Stimulated activated CD4-positive, alpha-beta T cell treated with anti-CD3 and anti-CD28 coated beads, Interleukin-12 subunit alpha, Interleukin-12 subunit beta, amount 100 ng/mL, for 24 hours (primary cell): ENCODE measurements at places on chromosomes 5 and 9.

- no peak for DNase-seq
Measured at GRCh38 chr5:57119031-57119430, 54.8 kb upstream of the GPBP1 start.

- DNase-seq, result no peak
Measured at GRCh38 chr5:169218176-169218575, 82.8 kb downstream of the SLIT3 start.

DNA sequence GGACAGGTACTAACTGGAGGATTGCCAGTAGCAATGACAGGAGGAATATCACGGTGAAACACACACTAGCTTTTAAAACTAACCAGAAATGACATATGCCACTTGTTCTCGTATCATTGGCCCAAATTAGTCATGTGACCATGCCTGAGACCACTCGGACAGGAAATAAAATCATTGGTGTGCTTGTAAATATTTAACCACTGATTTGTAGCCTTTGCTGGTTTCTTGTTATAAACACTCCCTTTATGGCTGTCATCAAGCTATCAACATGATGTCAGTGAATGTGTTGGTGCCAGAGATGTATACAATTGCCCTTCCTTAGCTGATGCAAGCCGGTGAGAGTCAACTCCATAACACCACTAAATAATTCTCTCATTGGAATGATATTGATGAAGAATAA, 123.7 kb upstream of the ANKH start:
- no peak for DNase-seq

DNA sequence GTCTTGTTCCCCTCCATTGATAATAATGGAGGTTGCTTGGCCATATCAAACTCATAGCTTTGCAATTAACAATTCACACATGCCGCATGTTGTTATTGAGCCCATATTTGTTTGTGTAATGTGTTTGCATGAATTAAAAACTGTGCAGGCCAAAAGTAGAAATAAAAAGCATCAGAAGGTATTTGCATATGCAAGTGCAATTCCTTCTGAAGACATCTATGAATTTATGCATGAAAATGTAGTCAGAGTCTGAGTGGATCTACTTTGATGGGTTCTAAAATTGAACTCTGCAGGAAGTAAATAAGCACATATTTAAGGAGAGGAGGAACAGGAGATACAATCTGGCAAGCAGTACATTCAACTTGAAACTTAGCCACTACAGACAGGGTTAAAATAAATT, 1004.6 kb upstream of the WWC1 start:
- DNase-seq, result no peak

DNA sequence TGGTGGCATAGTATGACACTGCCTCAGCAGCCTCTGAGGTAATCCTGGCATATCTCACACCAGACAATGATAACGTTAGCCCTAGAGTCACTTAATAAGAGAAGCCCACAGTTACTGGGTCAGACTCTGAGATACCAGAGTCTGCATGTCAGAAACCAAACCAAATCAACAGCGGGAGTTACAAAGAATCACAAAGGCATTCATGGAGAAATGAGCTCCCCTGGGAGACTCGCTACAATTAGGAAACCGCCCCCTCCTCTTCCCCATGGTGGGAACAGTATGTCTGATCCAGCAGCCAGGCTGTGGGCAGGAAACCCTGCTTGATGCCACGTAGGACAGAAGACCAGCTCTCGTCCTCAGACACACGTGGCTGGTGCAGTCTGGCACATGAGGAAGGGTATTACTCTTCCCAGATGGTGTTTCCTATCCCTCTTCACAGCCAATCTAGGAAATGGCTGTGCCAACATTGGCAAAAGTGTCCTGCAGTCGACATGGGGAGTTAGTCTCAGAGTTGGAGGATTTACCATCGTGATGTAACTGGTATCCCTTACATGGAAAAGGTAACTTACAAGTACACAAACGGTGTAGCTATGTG, 485.4 kb downstream of the ZNF608 start:
- DNase-seq, result no peak

DNA sequence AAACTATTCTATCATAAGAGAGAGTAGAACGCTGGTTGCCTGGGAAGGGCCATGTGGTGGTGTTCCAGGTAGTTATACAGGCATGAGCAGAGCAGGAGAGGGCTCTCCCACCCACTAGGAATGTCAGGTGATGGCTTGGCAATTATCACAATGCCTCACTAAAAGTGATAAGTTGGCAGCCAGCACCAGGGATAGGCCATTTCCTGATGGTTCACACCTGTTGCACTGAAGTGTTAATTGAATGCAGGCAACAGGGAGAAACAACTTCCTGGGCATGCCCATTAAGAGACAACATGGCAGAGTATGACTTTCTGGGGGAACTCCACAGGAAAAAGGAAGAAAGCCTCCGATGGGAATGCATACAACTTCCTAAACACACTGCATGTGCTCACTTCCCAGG, 593.2 kb downstream of the ELAVL2 start:
- DNase-seq, result no peak

- DNase-seq, result no peak
Measured at GRCh38 chr5:40404613-40405012, 275.1 kb upstream of the PTGER4 start.

GRCh38 chr9:137198902-137199283, 1.6 kb downstream of the TPRN start:
- DNase-seq, result no peak

- DNase-seq, result no peak
Measured at GRCh38 chr5:149799119-149799623, 69.1 kb downstream of the PPARGC1B start.

- DNase-seq, result no peak
Measured at GRCh38 chr5:54329731-54330709, 19.6 kb upstream of the ARL15 start.

DNA sequence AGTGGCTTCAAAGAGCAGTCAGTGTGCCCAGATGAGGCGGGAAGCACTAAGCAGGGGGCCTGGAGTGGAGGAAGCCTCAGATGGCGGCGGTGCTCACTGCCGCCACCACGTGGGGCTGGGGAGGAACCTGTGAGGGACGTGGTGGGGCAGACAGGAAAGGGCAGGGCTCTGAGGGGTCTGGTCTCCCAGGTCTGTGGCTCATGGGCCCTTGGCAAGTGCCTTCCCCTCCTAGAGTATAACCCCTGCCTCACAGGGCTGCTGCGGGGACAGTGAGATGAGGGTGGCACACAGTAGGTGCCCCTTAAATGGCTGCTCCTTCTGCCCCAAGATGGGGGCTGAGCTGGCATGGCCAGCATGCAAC, 26.6 kb downstream of the NR5A1 start:
- DNase-seq, result no peak

DNA sequence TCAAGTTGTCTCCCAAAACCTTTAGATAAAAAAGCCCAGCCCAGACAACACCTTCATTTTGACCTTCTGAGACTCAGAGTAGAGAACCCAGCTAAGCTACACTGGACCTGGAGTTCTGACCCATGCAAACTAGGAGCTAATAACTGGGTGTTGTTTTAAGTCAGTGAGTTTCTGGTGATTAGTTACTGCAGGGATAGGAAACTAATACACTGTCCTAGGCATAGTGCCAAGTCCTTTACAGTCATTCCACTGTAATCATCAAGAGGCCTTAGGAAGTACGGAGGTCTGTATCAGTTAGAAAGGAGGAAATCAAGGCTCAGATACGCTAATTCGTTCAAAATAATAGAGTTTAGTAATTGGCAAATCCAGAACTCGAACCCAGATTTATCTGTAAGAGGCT, 197.9 kb downstream of the KCTD16 start:
- no peak for DNase-seq

GRCh38 chr5:139960723-139961383, 82.2 kb downstream of the NRG2 start:
- DNase-seq, result no peak

DNA sequence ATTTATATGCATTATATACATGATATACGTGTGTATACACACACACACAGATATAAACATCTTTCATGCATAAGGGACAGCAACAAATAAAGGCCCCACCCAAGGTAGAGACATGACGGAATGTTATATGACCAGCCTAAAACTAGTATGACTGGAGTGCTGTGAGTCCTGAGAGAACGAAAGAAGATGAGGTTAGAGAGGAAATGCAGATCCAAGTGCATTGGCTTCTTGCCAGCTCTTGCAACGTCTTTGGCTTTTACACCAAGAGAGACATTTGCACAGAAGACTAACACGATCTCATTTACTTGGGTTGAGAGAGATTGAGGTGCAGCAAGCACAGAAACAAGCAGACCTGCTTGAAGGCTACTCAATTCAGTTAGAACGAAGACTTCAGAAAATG, 23.0 kb downstream of the CDH10 start:
- DNase-seq, result no peak

- DNase-seq, result no peak
Measured at GRCh38 chr5:173714551-173715428, 98.3 kb upstream of the BOD1 start.

DNA sequence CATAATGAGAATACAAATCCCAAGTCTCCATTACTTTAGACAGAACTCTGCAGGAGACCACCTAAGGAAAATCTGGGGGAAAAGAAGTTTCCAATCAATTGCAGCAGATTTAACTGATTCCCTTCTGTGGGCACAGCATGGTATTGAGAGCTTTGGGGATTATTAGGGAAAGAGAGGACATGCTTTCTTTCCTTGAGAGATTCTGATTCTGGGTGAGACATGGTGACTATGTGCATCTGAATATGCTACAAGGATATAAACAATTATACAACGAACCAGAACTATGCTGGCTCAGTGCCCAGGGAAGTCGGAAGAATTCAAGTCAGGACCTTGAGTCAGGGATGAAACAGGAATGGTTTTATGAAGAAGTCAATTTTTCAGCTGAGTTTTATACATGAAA, 183.7 kb downstream of the PDE4D start:
- no peak for DNase-seq

DNA sequence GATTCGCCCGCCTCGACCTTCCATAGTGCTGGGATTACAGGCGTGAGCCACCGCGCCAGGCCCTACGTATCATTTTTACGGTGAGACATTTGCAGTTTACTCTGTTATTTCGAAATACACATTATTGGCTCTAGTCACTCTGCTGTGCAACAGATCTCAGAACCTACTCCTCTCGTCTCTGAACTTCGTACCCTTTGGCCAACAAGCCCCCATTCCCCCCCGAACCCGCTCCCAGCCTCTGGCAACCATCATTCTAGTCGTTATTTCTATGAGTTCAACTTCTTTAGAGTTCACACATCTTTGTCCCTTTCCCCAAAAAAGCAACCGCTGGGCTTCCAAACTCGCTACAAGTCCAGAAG, 735 bp downstream of the PTGR1 start:
- no peak for DNase-seq

DNA sequence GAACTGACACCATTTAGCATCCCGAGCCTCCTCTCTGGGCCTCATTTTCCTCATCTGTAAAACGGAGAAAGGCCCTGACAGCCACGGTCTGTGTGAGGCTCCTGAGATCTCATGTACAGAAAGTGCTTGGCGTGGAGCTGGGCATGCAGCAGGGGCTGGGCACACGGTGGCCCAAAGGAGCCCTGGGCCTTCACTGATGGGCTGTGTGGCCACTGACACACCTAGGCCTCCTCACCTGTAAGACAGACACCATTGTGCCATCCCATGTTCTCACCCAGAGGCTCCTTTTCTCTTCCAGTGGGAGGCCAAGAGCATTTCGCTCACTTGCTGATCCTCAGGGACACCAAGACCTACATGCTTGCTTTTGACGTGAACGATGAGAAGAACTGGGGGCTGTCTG, 1.6 kb downstream of the ORM1 start:
- DNase-seq, result no peak

DNA sequence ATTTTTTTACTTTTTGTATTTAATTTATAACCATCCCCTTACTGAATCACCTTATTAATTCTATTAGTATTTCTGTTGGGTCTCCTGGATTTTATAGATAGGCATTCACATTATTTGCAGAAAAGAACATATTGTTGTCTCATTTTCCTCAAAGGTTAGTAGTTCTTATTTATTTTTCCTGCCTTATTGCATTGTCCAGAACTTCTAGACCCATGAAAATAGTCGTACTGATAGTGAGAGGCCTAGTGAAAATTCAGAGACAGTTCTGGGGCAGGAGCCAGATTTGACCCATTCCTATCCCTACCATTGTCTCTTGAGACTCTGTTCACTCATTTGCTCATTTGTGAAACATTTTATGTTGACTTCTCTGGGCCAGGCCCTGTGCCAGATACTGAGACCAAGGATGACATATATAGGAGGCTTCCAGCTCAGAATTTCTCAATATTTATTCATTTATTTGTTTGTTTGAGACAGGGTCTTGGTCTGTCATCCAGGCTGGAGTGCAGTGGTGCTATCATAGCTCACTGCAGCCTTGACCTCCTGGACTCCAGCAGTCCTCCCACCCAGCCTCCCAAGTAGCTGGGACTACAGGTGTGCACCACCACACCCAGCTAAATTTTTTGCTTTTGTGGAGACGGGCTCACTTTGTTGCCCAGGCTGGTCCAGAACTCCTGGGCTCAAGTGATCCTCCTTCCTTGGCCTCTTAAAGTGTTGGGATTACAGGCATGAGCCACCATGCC, 34.7 kb downstream of the COL27A1 start:
- DNase-seq, result no peak

- no peak for DNase-seq
Measured at GRCh38 chr5:83441747-83442146, 29.8 kb upstream of the VCAN start.

- DNase-seq, result no peak
Measured at GRCh38 chr5:13746026-13746425, 198.5 kb downstream of the DNAH5 start.

DNA sequence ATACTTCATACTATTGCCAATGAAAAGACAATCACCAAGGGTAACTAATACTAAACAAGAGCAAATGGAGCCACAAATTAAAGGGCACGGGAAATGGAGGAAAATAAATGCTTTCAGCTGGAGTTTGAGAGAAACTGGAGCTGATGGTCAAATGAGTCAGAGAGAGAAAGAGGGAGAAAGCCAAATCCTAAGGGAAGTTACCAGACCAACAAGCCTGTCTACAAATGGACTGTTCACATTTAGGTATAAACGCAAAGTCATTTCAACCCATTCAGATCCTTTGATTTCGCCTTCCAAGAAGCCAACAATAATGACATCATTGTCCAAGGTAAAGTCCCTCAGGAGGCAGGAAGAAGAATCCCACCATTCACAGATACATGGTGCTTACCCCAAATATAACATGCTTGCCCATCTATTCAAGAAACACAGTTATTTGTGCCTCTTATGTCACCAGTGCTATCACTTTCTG, 351.8 kb downstream of the RAB3C start:
- no peak for DNase-seq

GRCh38 chr9:72909428-72909827, 43.4 kb downstream of the ALDH1A1 start:
- DNase-seq, result no peak

- no peak for DNase-seq
Measured at GRCh38 chr5:94793816-94794198, 175.3 kb downstream of the SLF1 start.
